Esophagus mucosa (tissue), 1 donor: ENCODE measurements at places on chromosomes 2 and 18.

DNA sequence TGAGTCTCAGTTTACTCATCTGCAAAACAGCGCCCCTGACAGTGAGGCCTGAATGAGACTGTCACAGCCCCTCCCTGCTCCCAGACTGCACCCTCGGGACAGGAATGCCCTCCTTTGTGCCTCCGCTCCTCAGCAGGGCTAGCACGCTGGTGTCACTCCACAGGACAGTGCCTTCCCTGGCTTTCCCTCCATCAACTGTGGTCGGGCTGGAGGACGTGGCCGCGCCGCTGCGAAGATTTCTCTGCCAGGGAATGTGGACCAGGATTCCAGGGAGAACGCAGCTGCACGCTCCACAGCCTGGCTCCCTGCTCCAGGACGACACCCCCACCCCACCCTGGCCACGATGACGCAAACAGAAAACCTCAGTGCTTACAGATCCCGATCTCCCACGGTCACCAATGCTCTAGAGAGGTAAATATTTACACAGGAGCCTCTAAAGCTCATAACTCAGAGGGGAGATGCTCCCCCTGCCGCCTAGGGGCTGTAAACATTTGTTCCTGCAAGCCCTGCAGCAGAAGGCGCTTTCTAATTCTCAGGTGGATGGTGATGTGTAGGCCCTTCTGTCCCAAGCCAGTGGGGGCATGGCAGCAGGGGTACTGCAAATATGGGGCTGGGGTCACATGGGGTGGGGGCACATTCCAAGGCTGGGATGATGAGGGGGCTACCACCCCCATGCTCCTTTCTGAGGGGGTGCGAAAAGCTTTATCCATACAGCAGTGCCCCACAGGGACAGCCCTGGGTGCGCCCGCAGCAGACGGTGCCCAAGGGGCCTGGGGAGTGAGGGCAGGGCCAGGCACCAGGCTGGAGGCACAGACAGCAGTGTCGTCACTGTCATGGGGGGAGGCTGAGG, 12.4 kb downstream of the HS6ST1 start:
- peak; percentile 17 for ATAC-seq

GRCh38 chr2:152222975-152223637, 47.5 kb upstream of the STAM2 start:
- no peak for ATAC-seq

DNA sequence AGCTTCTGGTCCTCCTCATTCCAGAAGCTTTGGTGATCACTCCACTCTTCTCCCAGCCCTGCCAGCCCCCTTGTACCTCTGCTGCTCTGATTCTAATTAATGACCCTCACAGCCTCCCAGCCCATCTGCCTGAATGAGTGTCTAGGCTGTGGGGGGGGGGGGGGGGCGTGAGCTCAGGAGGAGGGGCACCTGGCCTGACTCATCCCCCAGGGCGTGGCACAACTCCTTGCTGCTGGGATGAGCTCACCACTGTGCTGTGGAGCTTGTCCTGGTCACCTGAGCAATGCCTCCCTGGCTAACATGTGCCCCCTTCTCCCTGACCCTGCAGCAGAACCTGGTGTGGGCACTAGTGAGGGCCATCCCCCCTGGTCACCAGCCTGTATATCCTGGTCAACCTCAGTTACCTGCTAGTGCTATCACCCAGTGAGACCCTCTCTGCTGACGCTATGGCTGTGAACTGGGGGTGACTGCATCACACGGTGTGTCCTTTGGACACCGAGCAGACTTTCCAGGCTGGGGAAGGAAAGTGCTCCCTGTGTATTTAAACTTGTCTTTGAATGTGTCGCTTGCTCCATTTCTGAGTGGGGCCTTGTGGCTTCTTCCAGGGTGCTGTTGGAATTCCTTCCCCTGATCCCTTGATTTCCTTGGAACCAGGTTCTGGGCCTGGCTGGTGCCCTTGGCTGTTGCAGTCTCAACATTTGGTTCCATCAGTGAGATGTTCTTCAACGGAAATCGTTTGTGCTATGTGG, 41.5 kb upstream of the PUM2 start:
- peak; percentile 85 for ATAC-seq

DNA sequence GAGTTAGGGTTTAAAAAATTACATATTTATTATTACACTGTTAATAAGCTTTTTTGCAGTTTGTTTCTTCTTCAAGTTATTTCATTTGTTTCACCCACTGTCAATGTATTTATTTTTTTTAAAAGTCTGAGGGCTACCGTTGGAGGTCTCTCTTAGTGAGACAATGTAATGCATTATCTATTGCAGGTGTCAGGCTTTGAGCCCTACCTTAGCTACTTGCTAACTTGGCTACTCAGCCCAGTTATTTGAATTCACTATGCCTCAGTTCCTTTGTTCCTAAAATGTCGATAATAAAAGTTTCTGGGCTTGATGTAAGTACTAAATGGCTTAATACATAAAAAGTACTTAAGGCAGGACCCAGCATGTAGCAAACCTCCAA, 458 bp upstream of the TFPI start:
- ATAC-seq: no peak

GRCh38 chr2:56232912-56233311, 49.1 kb downstream of the CCDC85A start:
- no peak for ATAC-seq

DNA sequence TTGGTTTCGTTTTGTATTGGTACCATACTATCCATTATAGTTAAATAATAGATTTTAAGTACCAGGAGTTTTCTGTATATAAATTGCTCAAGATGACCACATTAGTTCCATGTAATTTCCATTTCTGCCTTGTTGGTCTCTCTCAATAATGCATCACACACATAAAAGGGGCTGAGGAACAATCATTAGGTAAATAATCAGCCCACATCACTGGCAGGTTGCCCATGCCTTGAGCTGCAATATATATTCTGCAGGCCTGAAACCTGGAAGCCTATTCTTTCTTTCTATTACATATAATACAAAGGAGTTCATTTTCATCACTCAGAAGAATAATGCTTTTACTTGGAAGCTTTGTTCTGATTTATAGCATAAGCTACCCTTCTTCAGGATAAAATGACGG, 616.1 kb upstream of the PKDCC start:
- no peak for ATAC-seq

- ATAC-seq: no peak
Measured at GRCh38 chr2:236294647-236295046, 30.4 kb upstream of the ASB18 start.

- no peak for ATAC-seq
Measured at GRCh38 chr2:217666338-217666737, 336.5 kb downstream of the TNS1 start.

- no peak for ATAC-seq
Measured at GRCh38 chr2:175107146-175107545, 60.9 kb downstream of the ATF2 start.

GRCh38 chr2:152624805-152625204, 92.5 kb downstream of the PRPF40A start:
- ATAC-seq: no peak

DNA sequence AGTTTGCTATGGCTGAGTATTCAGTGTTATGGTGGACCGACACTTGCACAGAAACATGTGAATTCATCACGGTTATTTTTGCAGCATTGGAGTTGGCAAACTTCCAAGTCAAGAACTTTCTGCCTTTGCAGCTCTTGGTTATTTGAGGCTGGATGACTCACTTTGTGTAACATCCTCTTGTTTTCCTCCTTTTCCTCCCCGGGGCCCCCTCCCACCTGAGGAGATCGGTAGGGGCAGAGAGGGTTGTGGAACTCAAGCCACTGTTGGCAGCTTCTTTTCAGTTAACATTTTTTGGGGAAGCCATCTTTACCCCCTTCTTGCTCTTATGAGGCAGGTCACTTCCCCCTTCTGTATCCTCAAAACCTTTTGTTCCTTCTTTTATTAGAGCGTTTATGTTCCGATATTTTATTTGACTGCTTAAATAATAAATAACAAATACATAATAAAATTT, 48.6 kb downstream of the DDX1 start:
- no peak for ATAC-seq

DNA sequence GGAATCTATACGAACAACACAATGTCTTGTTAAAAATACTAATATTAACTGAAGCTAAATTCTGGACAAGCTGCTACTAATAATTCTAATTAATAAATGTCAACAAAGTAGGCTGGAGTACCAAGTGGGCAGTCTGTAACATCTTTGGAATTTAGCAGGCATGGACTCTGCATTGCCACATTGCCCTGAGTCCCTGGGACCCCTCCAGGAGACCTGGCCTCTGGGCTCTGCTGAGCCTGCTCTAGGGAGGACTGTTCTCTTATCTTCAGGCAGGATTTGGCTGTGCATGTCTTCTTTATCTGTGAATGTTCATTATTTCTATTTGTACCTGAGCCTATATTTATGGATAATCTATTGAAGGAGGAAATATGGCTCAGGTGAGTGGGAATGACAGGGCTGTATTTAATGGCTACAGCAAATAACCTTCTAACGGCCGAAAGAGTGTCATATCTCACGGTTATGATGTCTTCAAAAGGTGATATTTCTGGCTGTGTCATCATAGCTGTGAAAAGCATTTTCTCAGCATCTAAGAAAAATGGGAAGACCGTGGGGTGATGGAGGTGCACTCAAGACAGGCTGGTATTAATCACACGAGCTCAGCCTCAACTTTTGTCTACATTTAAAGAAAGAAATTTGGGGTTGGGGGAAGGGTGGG, 28.6 kb upstream of the SETBP1 start:
- no peak for ATAC-seq

GRCh38 chr2:240452462-240453256, 17.2 kb downstream of the GPC1 start:
- peak; percentile 26 for ATAC-seq
